ENCODE measurements at places on chromosomes 12 and 14. TPM values are rescaled to one million over a fixed set of nuclear protein-coding genes. Genes with fewer than 3 reads are reported as not detected.

DNA sequence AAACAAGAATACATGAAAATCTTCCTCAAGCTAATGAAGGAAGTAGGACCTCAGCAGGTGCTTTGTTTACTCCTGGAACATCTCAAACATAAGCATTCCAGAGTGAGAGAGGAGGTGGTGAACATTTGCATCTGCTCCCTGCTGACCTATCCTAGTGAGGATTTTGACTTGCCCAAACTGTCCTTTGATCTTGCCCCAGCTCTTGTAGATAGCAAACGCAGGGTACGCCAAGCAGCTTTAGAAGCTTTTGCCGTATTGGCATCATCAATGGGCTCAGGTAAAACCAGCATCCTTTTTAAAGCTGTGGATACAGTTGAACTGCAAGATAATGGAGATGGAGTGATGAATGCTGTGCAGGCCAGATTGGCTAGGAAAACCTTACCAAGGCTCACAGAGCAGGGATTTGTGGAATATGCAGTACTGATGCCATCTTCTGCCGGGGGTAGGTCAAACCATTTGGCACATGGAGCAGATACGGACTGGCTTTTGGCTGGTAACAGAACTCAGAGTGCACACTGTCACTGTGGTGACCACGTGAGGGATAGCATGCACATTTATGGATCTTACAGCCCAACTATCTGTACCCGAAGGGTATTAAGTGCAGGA, 1.9 kb downstream of the TOGARAM1 start:
- no peak for DNase-seq
- H3K36me3 ChIP-seq: no peaks in the 10 kb centered on the region
- H3K4me1 ChIP-seq: no peaks in the 10 kb centered on the region
- peak overlapping the region; percentile 64 for H3K27ac ChIP-seq

- H3K36me3 ChIP-seq: no peaks in the 10 kb centered on the region
- H3K4me3 ChIP-seq: no peak overlapping the region
- H3K27me3 ChIP-seq: no peaks in the 10 kb centered on the region
- DNase-seq: no peak
Measured at GRCh38 chr12:27076468-27076867, 5.9 kb downstream of the C12orf71 start.

- H3K27me3 ChIP-seq: no peaks in the 10 kb centered on the region
- peaks cover 55% of the 10 kb centered on the region for H3K4me1 ChIP-seq
- peak; percentile 91 for DNase-seq
- peak overlapping the region; percentile 47 for H3K27ac ChIP-seq
- H3K36me3 ChIP-seq: no peaks in the 10 kb centered on the region
Measured at GRCh38 chr12:7959701-7960121, 23.7 kb upstream of the SLC2A3 start.

GRCh38 chr12:20134652-20135051, 233.7 kb upstream of the PDE3A start:
- no peaks in the 10 kb centered on the region for H3K4me1 ChIP-seq
- H3K27me3 ChIP-seq: no peaks in the 10 kb centered on the region
- H3K36me3 ChIP-seq: no peaks in the 10 kb centered on the region
- DNase-seq: no peak
- H3K4me3 ChIP-seq: no peak overlapping the region

PRICKLE1 gene
- 3.8 TPM for total RNA-seq

USP44 gene
- total RNA-seq: 0.14 TPM

DNA sequence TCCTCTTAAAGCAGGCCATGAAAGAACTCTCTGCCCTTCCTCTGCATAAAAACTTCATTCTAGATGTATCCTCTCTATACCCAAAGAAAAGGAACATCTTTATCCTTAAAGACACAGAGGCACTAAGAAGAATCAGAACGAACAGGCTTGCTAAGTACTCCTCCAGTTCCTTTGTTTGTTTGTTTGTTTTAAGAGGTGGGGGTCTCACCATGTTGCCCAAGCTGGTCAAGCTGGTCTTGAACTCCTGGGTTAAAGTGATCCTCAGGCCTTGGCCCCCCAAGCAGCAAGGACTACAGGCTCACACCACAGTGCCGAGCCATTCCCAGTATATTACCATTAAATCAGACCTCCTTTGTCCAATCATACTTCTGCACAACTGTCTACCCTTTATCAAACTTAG, 14.0 kb downstream of the GDF3 start:
- H3K27me3 ChIP-seq: no peaks in the 10 kb centered on the region
- peak overlapping the region; percentile 25 for H3K27ac ChIP-seq
- peaks cover 30% of the 10 kb centered on the region for H3K4me1 ChIP-seq
- H3K36me3 ChIP-seq: no peaks in the 10 kb centered on the region
- DNase-seq: no peak
- no peak overlapping the region for H3K4me3 ChIP-seq

DNA sequence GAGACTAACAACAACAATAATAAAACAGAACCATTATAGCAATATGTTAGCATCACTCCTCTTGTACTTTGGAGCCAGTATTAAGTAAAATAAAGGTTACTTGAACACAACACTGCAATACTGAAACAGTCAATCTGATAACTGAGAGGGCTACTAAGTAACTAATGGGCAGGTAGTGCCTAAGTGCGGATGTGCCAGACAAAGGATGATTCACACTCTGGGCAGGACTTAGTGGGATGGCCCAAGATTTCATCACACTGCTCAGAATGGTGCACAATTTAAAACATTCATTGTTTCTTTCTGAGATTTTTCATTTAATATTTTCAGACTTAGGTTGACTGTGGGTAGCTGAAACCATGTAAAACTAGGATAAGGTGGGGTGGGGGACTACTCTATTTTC, 131.9 kb upstream of the CAND1 start:
- no peaks in the 10 kb centered on the region for H3K4me1 ChIP-seq
- no peak overlapping the region for H3K4me3 ChIP-seq
- no peaks in the 10 kb centered on the region for H3K36me3 ChIP-seq
- no peaks in the 10 kb centered on the region for H3K27me3 ChIP-seq

- no peaks in the 10 kb centered on the region for H3K27me3 ChIP-seq
- H3K4me3 ChIP-seq: peak overlapping the region; percentile 89
- DNase-seq: peak; percentile 38
- H3K27ac ChIP-seq: peak overlapping the region; percentile 88
Measured at GRCh38 chr14:100237735-100238418, 1.1 kb upstream of the YY1 start.

DNA sequence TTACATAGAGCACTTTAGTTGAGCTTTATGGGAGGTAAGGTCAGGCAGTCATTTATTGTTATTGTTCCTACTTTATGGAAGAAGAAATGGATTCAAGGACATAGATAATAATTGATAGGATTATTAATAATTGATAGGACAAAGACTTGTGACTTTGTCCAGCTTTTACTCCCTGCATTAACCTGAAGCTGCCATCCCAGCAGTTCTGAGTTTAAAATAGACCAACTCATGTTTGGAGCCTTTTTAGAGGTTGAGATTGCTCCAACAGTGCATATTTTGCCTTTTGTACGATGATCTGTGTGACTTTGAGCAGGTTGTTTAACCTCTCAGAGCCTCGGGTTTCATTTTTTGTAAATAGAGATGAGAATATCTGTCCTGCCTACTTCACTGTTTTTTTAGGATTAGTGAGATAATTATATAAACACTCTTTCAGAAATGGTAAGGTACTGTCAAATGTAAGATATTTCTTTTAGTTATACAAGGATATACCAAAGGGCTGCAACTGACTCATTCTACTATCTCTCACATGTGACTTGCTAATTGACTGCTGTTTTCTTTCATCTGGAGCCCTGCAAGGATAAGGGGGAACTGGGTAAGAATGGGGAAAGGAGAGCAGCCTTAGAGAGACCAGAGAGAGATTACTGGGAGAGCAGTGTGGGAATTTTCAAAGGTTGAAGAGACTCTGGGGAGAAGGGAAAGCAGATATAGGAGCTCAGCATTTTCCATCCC, 15.3 kb downstream of the WDR20 start:
- no peaks in the 10 kb centered on the region for H3K27me3 ChIP-seq
- H3K36me3 ChIP-seq: peaks cover 2% of the 10 kb centered on the region
- peaks cover 20% of the 10 kb centered on the region for H3K4me1 ChIP-seq
- peak overlapping the region; percentile 29 for H3K27ac ChIP-seq
- no peak overlapping the region for H3K4me3 ChIP-seq
- no peak for DNase-seq

DNA sequence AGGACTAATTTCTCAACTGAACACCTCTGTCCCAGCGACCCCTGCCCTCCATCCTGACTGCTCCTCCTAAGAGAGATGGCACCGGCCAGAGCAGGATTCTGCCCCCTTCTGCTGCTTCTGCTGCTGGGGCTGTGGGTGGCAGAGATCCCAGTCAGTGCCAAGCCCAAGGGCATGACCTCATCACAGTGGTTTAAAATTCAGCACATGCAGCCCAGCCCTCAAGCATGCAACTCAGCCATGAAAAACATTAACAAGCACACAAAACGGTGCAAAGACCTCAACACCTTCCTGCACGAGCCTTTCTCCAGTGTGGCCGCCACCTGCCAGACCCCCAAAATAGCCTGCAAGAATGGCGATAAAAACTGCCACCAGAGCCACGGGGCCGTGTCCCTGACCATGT, 756 bp downstream of the RNASE7 start:
- H3K4me1 ChIP-seq: peaks cover 21% of the 10 kb centered on the region
- no peak for DNase-seq
- no peak overlapping the region for H3K4me3 ChIP-seq
- H3K36me3 ChIP-seq: no peaks in the 10 kb centered on the region
- H3K27ac ChIP-seq: no peak overlapping the region
- H3K27me3 ChIP-seq: no peaks in the 10 kb centered on the region

HPD gene
- total RNA-seq: 0.20 TPM

SETD1B gene
- total RNA-seq: 17.6 TPM

GRCh38 chr14:86915406-86915805, 1077.6 kb downstream of the GALC start:
- H3K36me3 ChIP-seq: no peaks in the 10 kb centered on the region
- no peaks in the 10 kb centered on the region for H3K4me1 ChIP-seq
- H3K27ac ChIP-seq: no peak overlapping the region
- H3K4me3 ChIP-seq: no peak overlapping the region

DNA sequence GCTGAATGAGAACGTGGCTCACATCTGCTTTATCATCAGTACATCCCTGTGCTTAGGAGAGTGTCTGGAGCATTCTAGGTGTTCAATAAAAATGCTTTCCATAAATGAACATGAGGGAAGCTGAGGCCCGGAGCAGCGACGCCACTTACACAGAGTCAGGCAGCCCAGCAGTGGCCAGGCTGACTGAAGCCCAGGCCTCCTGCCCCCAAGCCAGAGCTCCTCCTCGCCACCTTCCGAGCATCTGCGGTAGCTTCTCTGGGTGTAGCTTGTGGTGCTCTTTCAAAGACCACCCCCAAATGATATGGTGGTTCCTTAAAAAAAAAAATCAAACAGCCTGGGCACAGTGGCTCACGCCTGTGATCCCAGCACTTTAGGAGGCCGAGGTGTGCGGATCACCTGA, 88.8 kb downstream of the FBXL14 start:
- DNase-seq: no peak
- no peak overlapping the region for H3K27ac ChIP-seq
- H3K27me3 ChIP-seq: no peaks in the 10 kb centered on the region
- H3K4me3 ChIP-seq: no peak overlapping the region
- no peaks in the 10 kb centered on the region for H3K4me1 ChIP-seq
- no peaks in the 10 kb centered on the region for H3K36me3 ChIP-seq

KRT85 gene
- not detected for total RNA-seq
